CD4-positive, alpha-beta T cell treated with Interleukin-2 at 100 ng/mL for 4 hours (primary cell): ENCODE measurements at places on chromosomes 4 and X.

DNA sequence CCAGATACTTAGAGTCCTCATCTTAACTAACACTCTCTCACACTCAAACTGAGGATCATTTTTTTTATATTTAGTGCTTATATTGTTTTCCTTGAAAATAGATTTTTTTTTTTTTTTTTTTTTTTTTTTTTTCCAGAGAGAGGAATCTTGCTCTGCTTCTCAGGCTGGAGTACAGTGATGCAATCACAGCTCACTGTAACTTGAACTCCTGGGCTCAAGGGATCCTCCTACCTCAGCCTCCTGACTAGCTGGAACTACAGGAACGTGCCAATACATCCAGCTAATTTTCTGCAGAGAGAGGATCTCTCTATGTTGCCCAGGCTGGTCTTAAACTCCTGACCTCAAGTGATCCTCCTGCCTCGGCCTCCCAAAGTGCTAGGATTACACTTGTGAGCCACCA is 650.3 kb upstream of the ATOH1 start:
- DNase-seq, result no peak

- no peak for DNase-seq
These were observed 1153.8 kb downstream of the STIM2 start for GRCh38 chr4:28014469-28014868.

- no peak for DNase-seq
These were observed 127.6 kb upstream of the HHIP start for GRCh38 chr4:144518181-144518895.

GRCh38 chr4:158159718-158160094 is 13.1 kb downstream of the GASK1B start:
- no peak for DNase-seq

DNA sequence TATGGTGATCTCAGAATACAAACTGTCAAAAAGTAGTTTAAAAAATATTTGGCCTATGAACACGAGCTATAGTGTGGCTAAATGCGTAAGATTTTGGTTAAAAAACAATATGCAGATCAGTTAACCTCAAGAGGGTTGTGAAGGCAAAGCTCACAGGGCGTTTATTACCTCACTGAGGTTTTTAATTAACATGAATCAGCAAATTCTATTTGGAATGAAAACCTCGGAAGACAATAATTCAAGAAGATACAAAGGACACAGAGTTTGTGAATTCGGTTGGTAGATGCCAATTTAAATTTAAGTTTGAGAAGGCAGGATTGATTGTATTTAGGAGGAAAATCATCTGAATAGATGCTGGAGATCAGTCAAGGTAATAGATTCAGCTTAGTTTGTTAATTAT is 1434.6 kb downstream of the C4orf33 start:
- DNase-seq, result no peak

DNA sequence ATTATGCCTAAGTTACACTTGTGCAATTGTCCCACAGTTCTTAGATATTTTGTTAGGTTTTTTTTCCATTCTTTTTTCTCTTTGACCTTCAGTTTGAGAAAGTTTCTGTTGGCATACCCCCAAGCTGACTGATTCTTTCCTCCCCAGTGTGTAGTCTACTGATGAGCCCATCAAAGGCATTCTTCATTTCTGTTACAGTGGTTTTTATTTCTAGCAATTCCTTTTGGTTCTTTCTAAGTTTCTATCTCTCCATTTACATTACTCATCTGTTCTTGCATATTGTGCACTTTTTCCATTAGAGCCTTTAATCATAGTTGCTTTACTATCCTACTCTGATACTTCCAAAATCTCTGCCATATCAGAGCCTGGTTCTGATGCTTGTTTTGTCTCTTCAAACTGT is 31.9 kb downstream of the CASP6 start:
- DNase-seq, result no peak

- DNase-seq, result no peak
These were observed 60.2 kb upstream of the RPS6KA6 start for GRCh38 chrX:84248226-84248625.

GRCh38 chr4:175514174-175514573 is 297.9 kb downstream of the GPM6A start:
- DNase-seq, result no peak

GRCh38 chrX:100677611-100678181 is 33.7 kb downstream of the SRPX2 start:
- no peak for DNase-seq

GRCh38 chr4:80900908-80901307 is 129.6 kb upstream of the BMP3 start:
- no peak for DNase-seq

DNA sequence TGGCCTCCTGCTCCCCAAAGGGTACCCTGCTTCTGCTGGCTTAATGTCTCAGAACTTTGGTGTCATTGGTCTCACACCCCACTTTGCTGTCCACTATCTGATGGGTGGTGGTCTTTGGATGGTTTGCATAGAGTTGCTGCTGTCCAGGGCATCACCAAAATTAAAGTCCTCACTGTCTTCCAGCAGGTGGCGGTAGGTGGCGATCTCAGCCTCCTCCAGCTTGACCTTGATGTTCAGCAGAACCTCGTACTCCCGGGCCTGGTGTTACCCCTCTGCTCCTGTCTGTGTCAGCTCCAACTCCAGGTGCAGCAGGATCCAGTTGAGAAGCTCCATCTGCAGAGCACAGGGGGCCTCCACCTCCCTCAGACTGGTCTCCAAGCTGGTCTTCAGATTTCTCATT is 1169.5 kb upstream of the PABPC4L start:
- no peak for DNase-seq

DNA sequence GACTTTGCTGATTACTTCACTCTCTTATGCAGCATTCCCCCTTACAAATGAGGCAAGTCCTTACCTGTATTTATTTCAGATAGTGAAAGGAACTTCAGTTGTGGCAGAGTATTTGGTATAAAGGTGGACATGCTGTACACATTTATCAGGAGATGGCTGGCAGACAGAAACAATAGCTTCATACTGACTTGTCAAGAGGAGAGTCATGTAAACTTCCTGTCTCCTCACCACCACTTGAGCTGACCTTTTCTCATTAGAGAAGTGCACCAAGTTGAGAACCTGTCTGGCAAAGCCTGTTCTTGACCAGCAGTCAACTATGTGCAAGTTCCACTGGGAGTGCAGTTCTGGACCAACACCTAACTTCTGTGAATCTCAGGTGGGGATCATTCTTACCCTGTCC is 80.8 kb downstream of the LARP1B start:
- DNase-seq, result no peak

DNA sequence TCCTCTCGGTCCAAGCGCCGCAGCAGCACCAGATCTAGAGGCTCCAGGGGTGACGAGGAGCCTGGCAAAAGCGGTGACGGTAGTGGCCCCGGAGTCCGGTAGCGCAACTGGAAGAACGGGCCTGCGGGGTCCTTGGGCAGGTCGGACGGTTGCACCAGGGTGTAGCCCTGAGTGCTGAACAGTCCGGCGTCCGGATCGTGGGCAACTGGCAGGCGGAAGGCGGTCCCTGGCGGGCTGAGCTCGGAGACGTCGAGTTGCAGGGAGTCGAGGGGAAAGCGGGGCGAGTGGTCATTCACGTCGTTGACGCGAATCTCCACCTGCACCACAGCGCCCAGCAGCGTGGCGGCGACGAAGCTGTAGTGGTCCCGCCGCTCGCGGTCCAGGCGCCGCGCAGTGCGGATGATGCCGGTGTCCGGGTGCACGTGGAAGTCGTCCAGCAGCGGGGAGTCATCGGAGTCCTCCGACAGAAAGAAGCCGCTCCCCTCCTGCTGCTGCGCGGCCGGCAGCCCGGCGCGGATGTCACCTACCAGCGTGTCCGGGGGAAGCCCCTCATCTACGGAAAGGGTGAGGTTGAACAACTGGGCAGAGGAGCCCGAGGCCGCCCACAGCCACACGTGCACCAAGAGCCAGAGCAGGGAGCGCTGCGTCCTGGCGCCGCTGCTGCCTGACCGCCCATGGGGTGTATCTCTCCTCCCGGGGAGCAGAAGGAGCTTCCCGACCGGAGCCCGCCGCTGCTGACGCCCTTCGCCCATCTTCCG is 837 bp downstream of the DCHS2 start:
- DNase-seq, result no peak

DNA sequence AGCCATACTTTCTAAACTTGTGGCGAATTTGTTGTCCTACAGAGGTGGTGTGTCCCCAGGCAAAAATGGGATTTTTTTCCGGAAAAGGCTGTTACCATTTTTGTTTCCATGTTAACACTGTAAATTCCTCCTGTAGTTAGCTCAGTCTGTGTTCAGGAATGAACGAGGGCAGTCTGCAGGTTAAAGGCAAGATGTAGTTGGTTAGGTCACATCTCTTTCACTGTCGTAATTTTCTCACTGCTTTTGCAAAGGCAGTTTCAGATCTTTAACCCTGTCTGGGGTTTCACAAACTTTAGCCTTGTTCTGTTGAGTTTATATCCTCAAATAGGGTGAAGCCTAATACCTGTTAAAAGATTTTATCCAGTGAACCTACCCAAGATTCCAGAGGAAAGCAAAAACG is 50.5 kb upstream of the PUDP start:
- no peak for DNase-seq

- DNase-seq, result no peak
These were observed 24.9 kb upstream of the AMOT start for GRCh38 chrX:112865464-112866025.

DNA sequence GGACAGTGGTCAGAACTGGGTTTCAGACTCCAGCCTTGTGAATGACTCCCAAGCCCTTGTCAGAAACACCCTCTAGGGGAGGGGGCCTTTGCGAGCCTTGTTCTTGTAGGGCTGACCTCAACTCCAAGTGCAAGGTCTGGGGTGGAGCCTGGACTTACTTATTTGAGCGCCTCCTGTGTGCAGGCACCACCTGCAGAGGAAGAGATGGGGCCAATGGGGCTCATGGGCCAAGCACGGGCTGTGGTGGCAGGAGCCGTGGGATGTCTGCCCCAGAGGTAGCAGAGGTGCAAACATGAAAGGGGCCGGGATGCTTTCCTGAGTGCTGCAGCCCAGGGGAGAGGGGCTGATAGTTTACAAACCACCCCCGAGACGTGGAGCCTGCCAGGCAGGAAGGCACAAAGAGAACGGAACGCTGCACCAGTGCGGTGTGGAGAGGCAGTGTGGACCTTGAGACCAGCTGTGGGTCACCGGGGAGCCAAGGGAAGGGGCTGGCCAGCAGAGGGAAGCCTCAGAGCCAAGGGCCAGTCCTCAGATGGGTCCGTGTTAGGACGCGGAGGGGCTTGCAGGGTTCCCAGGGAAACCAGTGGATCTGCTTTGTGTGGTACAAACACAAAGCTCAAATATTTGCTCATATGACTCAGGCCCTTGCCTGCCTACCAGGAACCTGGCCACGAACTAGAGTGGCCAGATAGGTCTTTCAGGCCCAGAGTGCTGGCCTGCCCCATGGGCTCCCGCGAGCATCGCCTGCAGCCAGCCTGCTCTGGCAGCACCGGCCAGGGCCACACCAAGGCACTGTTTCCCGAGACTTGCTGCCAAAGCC is 8.7 kb upstream of the TADA2B start:
- no peak for DNase-seq

DNA sequence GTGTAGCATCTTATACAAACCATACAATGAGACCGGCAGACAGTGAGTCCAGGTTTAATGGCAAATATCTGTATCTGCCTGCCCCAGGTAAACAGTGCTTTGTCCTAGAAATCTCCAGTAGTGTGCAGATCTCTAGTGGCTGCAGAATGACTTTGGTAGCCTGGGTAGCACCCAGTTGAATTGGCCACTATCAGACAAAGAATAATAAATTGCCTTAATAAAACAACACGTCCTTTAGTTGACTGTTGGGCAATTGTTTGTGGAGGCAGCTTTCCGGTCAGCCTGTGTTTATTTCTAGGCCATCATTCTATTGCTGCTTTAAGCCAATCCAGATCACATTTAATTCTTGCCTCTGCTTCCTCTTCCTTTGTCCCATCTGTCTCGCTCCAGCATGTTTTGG is 52.5 kb downstream of the SNX25 start:
- no peak for DNase-seq

DNA sequence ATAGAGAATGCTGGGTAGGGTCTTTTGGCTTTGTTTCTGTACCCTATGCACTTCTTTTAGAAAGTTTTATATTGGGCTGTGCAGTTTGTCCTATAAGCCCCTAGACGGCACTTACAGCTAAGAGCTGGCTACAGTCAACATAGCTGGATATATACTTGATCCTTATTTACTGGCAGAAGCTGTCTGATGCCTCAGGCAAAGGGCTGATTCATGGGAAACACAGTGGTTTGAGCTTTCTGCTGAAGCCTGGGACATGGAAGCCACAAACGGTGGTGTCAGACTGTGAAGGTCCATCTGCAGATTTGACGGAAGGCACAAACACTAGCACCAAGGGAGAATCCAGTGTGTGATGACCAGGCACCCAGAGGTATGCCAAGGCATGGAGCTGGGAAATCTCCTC is 608.4 kb downstream of the ANKRD50 start:
- DNase-seq, result no peak

DNA sequence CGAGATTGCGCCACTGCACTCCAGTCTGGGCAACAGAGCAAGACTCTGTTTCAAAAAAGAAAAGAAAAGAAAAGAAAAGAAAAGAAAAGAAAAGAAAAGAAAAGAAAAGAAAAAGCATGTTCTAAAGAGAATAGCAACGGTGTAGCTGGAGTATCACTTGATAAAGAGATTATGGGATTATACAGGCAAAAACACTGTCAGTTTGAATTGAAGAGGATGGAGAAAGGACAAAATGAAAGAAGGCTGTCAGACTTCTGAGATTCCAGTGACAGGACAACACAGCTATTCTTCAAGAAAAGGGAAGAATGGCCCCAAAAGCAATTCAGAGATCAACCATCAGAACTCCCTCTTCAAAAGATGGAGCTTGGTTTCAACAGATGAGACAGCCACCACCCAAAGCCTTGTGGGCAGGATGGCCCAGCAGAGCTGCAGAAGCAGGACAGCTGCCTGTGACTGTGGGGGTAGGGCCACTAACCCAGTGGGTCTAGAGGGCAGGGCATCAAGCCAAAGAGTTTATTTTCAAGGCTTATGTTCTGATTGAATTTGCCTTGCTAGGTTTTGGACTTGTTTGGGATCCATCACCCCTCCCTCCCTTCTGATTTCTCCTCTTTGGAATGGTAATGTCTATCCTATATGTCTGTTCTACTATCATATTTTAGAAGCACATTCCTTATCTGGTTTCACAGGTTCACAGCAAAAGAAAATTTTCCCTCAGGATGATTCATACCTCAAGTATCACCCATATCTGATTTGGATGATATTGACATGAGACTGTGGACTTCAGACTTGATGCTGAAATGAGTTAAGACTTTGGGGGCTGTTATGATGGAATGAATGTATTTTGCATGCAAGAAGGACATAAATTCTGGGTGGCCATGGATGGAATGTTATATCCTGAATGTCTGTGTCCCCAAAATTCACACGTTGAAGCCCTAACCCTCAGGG is 17.5 kb downstream of the RFC1 start:
- no peak for DNase-seq

GRCh38 chrX:102138064-102138463 is 4.2 kb downstream of the TCEAL6 start:
- no peak for DNase-seq

DNA sequence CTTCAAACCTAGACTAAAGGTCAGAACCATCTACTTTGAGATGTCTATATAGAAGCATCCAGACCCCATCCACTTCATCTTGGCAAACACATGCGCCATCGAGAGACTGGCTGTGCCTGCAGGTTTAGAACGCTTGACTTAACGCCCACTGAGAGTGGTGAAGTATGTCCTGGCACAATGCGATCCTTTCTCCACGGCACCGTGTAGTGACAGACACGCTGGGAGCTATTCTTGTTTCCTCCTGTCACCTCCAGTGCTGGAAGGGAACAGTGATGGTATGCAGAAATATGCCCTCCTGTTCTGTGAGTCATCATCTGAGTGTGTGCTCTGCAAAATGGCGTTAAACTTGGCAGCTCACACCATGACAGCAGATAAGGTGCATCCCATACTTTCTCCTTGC is 330.2 kb downstream of the NLGN4X start:
- DNase-seq, result no peak
